ENCODE measurements at places on chromosomes 12 and 14.

DNA sequence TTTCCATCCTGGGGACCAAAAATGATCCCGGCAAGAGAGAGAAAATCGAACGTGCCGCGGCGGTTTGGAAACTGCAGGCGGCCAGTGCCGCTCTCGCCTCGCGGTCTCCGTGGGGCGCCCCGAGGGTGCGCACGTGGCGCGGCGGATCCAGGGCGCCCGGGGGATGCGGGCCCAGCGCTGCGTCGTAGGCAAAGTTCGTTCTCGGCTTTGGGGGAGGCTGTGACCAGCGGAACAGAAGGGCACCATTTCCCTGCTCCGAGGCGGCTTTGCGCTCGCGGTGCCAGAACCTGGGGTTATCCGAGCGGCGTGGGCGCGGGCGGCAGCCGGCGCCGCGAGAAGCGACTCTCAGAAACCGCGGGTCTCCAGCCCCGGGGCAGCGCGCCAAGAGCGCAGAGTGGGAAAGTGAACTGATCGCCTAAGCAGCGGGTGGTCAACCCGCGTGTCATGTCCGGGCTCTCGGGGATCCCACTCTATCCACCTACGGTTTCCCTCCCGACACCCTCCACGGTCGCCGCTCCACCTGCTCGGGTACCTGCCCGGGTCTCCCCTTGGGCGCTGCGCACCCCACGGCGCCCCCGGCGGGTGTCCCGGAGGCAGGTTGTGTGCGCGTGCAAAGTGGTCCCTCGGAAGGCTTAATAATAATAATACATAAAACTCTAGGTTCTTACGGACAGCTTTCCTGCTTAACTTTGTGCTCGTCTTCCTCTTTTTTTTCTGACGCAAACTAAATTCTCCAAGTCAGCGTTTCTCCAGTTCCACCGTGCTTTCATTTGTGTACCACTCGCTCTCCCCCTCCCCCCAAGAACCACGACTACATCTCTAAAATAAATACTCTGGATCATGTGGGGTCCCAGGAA is 1.2 kb downstream of the ESRRB start:
- no peak for DNase-seq

- DNase-seq = no peak
Measured at GRCh38 chr12:116306506-116306905, 29.0 kb upstream of the MED13L start.

DNA sequence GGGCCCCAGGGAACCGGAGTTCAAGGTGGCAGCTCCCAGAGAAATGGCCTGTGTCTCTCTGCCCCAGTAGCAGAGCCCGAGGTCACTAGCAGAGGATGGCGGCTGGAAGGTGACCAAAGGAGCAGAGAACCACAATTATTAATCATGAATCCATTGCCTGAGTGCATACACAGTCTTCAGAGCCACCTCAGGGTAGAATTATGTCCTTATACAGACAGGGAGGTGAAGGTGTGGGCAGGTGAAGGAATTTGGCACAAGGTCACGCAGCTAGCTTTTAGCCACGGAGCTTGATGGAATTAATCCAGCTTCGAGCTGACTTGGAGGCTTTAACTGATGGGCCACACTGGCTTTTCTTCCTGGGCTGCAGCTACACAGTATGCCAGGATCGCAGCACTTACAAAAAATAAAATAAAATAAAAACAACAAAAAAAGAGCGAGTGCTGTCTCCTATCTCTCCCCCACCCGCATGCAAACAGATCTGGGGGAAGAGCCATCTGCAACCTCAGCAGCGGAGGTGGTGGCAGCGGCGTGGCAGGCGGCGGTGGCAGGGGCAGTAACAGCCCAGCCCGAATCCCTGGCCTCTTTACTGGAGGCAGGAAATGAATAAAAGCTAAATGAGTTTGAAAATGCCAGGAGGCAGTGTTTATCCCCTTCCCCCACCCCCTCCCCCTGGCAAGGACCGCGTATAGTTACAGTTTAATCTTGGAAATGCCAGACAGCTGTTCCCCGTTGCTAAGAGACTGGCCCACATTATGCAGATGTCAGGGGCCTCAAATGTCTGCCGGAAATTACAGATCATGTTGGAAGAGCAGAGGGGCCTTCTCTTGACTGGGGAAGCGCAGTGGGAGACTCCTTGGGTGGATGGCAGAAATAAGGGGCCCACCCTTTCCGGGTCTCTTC is 93.5 kb downstream of the LRRC74A start:
- no peak for DNase-seq

GRCh38 chr14:56659378-56659777 is 79.8 kb downstream of the TMEM260 start:
- DNase-seq = no peak

- DNase-seq = no peak
Measured at GRCh38 chr14:72663076-72663487, 230.8 kb downstream of the DPF3 start.

DNA sequence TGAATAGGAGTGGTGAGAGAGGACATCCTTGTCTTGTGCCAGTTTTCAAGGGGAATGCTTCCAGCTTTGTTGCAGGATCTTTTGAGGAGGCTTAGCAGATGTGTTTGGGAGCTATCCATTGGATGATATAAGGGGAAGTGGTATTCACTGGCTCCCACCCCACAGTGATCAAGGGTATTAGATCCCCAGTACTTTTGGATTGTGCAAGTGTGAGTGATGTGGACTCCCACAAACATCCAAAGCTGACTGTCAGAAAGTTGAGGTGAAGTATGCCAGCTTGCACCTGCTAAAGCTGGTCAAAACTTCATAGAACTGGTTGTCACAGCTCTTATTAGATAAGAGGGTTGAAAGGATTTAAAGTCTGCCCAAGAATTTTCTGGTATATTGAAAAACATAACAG is 110.1 kb upstream of the BTG1 start:
- no peak for DNase-seq

DNA sequence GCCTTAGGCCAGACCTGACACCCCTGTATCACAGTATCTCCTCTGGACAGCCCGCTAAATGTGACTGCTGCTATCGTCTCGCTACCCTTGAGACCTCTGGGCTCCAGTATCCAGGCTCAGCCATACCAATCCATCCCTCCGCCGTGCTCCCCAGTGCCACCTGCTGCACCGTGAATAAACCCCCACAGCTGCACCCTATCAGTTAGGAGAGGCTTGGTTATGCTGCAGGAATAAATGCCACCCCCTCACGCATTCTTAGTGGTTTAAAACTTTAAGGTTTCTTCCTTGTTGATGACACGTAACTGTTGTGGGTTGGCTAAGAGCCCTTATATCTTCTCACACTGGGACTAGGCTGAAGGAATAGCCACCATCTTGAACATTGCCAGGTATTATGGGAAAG is 12.1 kb downstream of the CCDC63 start:
- no peak for DNase-seq

DNA sequence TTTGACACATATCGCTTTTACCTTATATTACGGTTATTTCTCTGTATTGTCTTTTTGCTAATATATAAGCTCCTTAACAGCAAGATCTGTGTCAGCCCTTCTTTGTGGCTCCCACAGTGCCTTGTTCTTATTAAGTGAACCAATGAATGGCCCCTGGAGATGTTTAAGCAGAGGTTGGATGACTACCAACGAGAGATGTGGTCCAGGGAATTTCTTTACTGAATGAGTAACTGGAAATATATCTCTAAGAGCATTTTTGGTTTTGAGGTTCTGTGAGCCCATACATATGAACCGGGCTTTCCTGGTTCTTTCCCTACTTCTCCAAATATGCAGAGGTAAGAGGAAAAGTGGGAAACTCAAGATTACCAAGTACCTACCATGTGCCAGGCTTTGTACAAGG is 23.5 kb downstream of the CALCOCO1 start:
- DNase-seq = no peak

- DNase-seq = no peak
Measured at GRCh38 chr14:55936691-55937090, 181.5 kb upstream of the PELI2 start.
